ENCODE measurements at places on chromosomes 3 and 15.

- DNase-seq: no peak
Observed at GRCh38 chr3:180646187-180646790, 33.0 kb downstream of the CCDC39 start.

DNA sequence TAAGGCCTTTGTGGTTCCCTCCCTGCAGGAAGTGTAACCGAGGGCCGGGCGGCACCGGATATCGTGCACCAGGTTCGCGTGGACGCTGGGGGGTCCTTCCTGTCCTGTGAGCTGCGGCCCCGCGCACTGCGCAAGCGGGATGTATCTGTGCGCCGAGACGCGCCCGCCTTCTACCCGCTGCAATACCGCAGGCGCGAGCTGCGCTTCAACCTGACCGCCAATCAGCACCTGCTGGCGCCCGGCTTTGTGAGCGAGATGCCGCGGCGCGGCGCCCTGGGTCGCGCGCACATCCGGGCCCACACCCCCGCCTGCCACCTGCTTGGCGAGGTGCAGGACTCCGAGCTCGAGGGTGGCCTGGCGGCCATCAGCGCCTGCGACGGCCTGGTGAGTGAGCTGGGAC, 35.9 kb downstream of the SAXO2 start:
- peak; percentile 30 for DNase-seq

- DNase-seq: no peak
Observed at GRCh38 chr3:34155108-34155507, 356.7 kb downstream of the PDCD6IP start.

GRCh38 chr15:57782731-57783130, 76.2 kb downstream of the POLR2M start:
- DNase-seq: no peak

- DNase-seq: no peak
Observed at GRCh38 chr3:129428007-129428375, 445 bp downstream of the EFCAB12 start.

DNA sequence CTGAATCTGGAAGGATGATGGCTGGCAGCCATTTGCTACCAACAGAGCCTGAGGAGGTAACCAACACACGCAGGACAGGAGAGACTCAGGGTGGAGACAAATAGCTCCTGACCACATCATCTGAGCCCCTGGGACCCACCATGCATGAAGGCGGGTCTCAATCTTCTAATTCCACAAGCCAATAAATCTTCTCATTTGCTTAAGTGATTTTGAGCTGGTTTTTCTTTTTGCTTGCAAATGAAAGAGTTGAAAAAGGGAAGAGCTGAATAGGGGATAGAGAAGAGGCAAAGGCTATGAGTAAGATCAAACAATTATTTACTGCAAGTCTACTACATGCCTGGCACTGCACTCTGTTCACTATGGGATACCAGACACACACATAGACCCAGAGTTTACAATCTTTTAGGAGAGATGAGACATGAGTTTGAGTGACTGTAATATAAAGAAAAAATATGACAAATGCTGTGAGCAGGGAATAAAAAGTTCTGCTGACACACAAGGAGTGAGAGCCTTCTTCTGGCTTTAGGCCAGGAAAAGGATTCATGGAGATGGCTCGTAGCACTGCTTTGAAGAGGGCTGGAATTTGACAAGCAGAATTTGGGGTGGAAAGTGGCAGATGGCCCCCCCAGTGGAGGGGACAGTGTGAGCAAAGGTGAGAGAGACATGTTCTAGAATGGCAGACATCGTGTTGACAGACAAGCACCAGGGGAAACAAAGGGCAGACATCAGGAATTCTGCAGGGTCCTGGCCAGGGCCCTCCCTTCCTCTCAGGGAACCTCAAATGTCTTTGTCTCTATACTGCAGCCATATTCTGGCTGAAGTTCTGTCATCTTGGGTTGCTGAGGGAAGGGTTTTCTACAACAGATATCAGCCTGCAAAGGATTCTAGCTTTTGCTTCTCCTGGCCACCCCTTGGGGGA, 69.8 kb upstream of the WNT5A start:
- no peak for DNase-seq

GRCh38 chr3:29850641-29851040, 569.8 kb downstream of the RBMS3 start:
- no peak for DNase-seq

GRCh38 chr15:73818308-73818985, 54.9 kb upstream of the TBC1D21 start:
- DNase-seq: no peak

GRCh38 chr3:36302626-36303025, 77.7 kb upstream of the STAC start:
- no peak for DNase-seq

DNA sequence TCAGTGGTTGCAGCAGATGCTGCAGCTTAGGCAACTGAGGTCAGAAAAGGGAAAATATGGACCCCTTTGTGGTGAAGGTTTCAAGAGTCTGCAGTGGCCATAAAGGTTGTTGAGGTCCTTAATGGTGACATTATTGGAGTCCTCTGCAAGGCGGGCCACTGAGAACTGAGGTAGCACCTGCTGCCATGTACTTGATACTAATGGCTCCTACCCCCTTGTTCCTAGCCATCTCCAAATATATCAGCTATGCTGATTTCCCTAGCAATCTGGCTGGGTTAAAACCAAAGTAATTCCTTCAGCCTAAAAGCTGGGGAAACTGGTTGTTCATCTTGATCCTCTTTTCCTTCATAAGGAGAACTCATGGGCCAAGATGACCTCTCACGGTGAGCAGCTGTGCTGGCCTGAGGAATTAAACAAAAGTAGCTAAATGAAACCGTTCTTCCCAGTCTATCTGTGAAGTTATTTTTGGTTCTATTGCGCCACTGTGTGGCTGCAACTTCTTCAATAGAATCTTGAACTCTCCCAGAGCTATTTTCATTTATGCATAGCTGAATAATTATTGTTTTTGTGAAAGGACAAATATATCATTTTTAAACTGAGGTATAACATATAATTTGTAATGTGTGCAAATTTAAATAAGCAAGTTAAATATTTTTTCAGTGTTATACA, 76.1 kb upstream of the PLSCR4 start:
- DNase-seq: no peak

GRCh38 chr3:109117939-109118338, at the start of gene MORC1:
Gene MORC1, minus strand, starts transcription at chr3:109118134. Its CDS starts 75 bp downstream, at chr3:109118059.
- DNase-seq: no peak

DNA sequence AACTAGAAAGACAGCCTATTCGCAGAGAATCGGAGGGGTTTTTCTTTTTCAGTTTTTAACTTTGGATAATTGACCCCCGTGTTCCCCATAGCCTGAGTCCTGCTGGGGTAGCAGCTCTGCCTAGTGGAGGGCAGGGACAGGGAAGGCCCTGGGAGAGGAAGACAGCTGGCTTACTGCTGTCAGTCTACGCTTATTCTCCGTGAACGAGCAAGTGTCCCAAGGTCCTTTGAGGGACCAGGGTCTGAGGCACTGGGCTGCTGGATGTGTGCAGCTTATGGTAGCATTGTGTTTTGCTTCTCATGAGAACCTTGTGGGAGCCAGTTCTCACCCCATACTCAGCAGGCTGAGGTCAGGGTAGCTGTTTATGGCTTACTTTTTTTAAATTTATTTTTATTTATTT, 3.0 kb downstream of the LIMD1 start:
- DNase-seq: no peak
